ENCODE measurements at places on chromosomes 2 and 18.

DNA sequence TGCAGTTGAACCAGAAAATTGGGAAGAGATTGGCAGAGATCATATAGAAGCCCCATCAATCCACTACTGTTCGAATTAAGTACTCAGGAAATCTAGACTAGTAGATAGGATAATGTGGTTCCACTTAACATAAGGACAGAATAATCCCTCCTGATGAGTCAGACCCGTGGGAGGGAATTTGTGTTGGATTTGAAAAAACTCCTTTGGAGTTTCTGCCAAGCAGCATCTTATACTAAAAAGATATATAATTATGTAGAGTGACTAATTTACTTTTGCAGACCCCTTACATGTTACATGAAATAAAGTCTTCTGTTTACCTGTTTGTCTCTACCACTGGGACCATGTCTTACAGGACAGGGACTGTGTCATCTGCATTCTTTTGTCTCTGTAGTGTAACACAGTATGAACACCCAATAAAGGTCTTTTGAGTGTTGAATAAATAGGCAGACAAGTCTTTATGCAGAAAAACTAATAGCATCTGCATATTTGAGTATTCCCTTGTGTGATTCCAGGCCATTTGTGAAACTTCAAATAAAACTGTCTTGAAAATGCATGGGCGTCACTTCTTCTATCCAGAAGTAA is 122.6 kb upstream of the DNAJC10 start:
- DNase-seq = no peak

- no peak for DNase-seq
Observed at GRCh38 chr2:71617266-71617665, 163.9 kb downstream of the DYSF start.

DNA sequence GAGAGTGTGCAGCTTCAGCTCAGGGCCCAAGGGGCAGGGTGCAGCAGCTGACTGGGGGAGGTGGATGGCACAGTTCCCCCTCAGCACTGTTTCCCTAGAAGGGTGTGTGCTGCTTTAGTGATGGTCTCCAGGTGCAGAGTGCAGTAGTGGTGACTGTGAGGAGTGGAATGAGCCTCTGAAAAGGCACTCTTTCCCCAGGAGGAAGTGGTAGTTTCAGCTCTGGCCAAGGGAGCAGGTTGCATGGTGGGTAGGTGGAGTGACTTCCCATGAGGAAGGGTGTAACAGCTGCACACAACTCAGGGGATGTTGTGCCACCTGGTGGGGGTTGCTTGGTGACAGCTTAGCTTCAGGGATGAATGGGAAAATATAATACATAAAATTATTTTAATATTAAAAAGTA is 251.5 kb upstream of the NXPH2 start:
- peak; percentile 19 for DNase-seq

- DNase-seq = no peak
Observed at GRCh38 chr2:143124445-143124844, 4.8 kb upstream of the ARHGAP15 start.

DNA sequence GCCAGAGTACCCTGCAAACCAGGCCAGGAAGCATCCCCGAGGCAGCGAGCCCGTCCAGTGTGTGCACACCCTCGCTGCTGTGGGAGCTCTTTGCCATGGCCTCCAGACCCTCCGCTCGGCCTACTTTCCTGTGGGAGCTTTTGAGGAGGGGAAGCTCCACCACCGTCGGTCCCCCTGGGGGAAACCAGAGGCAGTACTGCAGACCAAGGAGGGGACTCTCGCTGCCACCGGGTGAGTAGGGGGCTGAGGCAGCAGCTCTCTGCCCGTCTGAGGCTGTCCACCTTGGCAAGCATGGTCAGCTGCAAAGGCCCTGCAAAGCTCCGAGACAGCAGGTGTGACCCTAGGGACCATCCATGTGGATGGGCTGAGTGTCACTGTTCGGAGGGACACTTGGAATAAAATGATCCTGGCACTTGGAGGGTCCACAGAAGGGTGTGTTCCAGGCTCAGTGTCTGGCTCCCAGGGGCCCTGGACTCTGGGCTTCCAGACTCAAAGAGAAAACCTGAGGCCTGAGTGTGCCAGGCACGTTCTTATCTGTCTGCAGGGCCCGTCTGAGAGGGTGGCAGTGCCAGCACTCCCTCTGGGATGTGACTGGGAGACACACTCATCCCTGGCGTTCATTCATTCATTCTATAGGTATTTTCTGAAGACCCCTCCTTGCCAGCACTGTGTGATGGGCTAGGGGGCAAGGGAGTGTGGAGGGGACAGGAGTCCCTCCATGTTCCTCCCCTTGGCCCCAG is 282.8 kb upstream of the HS6ST1 start:
- DNase-seq = no peak

DNA sequence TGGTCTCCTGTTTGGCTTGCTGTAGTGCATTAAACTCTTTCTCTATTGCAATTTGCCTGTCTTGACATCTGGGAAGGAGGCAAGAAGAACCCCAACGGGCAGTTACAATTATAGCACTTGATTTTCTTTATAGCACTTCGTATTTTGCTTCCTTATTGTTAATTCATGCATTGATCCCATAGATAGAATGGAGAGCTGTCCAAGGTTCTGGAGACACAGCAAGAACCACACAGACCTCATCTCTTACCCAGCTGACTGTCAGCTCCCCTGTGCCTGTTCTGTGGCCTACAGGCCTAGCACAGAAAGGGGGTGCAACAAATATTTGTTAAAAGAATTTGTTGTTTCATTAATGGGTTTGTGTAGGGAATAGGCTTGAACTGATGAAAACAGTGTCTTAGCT is 194.3 kb downstream of the GALNT1 start:
- DNase-seq = no peak

DNA sequence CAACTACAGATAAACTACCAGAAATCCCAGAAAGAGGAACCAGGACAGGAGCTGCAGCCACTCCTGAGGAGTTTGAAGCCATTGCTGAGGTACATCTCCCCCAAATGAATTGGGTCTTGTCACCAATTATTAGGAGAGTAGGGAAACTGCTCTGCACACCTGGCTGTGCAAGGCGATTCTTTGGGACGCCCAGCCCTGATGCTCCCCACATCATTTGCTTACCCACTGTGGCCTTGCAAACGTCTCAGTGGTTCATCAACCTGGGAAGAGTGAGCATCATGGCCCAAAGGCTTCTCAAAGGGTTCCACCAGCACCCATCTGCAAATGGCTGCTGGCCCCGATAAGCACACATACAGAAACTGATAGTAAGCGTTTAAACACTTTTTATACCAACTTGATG is 21.8 kb upstream of the DCDC2C start:
- DNase-seq = no peak

DNA sequence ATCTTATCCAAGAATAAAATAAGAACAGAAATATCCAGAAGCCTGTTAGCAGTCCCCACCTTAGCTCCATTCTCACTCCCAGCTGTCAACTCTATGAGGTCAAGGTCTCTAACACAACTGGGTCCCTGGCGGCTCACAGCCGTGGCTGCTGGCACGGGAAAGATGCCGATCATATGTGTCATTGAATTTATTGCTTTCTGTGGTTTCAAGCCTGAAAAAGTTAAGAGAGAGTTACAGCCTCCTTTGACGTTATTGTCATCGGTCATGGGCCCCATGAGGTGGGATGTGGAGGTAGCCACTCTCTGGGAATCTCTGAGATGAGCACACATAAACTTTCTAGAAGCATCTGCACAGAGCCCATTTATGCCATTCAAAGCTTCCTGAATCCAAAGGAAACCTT is 28.7 kb upstream of the CABLES1 start:
- DNase-seq = no peak

DNA sequence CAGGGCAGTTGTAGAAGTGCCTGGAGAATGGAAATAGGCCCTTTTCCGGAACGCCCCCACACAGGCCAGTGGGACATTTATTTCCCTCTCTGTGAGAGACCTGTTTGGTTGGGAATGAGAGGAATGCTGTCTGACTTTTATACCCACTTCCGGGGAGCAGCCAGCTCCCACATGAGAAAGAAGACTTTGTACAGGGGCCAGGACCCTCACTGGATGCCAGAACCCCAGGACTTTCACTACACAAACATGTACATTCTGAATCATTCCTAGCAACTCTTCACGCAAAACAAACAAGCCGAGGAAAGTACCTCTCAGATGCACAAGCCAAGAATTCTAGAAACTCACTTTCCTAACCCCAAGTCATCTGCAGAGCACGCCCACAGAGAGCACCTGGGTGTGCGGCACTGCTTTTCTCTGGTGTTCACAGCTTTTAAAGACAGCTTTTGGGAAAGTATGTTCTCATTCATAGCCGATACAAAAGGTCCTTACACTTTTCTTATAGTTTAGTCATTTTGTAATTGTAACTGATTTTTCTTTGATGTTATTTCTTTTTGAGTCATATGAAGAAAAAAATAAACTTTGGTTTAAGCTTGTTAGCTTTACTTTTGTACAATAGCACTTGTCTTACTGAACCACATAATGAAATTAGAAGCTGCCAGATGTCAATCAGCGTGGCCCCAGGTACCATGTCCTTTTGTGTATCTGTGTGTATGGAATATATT is 856.1 kb upstream of the ID2 start:
- DNase-seq = no peak
